ENCODE measurements at places on chromosomes 12 and 14. TPM values are rescaled to one million over a fixed set of nuclear protein-coding genes. Genes with fewer than 3 reads are reported as not detected.

- H3K36me3 ChIP-seq, result no peaks in the 10 kb centered on the region
- peaks cover 5% of the 10 kb centered on the region for H3K27me3 ChIP-seq
- H3K27ac ChIP-seq, result no peak overlapping the region
- H3K4me3 ChIP-seq, result no peak overlapping the region
- DNase-seq, result no peak
These were observed 10.0 kb upstream of the NR1H4 start for GRCh38 chr12:100463661-100464060.

GRCh38 chr14:69133206-69134125 is 19.5 kb downstream of the DCAF5 start:
- peak; percentile 56 for DNase-seq
- peak overlapping the region; percentile 38 for H3K4me3 ChIP-seq
- H3K27me3 ChIP-seq, result no peaks in the 10 kb centered on the region
- H3K4me1 ChIP-seq, result peaks cover 86% of the 10 kb centered on the region
- peaks cover 15% of the 10 kb centered on the region for H3K36me3 ChIP-seq
- peak overlapping the region; percentile 90 for H3K27ac ChIP-seq

COX8C gene
- total RNA-seq, result not detected

GRCh38 chr12:117165342-117165741 is 24.9 kb downstream of the FBXO21 start:
- DNase-seq, result no peak
- H3K4me1 ChIP-seq, result no peaks in the 10 kb centered on the region
- H3K27ac ChIP-seq, result peak overlapping the region; percentile 9
- H3K4me3 ChIP-seq, result no peak overlapping the region

DNA sequence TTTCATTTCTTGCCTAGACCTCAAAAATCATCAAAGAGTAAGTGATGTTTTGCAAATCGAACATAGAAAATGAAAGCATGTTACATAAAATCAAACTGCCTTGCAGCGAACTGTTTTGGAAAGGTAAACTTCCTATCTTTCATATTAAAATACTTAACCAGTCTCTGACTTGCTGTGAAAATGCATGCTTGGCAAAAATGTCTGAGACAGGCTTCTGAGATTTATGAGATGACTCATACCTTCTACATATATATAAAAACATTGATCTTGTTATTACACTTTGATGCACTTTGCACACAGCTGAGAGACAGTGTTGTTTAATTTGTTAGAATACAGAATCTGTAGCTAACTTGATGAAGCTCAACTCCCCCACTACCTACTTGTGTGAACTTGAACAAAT is 179.1 kb downstream of the KITLG start:
- DNase-seq, result no peak
- no peak overlapping the region for H3K27ac ChIP-seq
- H3K36me3 ChIP-seq, result no peaks in the 10 kb centered on the region

- no peak for DNase-seq
- H3K27ac ChIP-seq, result no peak overlapping the region
- no peaks in the 10 kb centered on the region for H3K36me3 ChIP-seq
- H3K4me3 ChIP-seq, result no peak overlapping the region
- H3K27me3 ChIP-seq, result no peaks in the 10 kb centered on the region
These were observed 267.6 kb downstream of the AEBP2 start for GRCh38 chr12:19706936-19707335.

DNA sequence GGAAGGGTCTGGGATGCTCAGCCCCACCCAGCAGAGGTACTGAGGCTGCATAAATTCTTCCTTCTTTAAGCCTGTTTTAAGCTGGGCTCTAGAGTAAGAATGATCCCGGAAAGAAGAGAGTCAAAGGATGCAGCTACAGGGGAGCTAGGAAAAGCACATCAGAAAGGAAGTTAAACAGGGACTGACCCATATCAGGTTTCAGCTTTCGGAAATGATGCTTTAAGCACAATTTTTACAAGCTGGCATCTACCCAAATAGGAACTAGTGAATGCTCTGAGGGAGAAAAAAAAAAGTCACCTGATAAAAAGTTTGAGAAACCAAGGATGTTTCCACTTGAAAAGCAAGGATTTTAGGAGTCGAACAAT is 22.0 kb downstream of the TSPAN8 start:
- no peak overlapping the region for H3K27ac ChIP-seq
- DNase-seq, result no peak
- no peaks in the 10 kb centered on the region for H3K36me3 ChIP-seq
- H3K4me3 ChIP-seq, result no peak overlapping the region
- H3K27me3 ChIP-seq, result no peaks in the 10 kb centered on the region
- H3K4me1 ChIP-seq, result no peaks in the 10 kb centered on the region

DNA sequence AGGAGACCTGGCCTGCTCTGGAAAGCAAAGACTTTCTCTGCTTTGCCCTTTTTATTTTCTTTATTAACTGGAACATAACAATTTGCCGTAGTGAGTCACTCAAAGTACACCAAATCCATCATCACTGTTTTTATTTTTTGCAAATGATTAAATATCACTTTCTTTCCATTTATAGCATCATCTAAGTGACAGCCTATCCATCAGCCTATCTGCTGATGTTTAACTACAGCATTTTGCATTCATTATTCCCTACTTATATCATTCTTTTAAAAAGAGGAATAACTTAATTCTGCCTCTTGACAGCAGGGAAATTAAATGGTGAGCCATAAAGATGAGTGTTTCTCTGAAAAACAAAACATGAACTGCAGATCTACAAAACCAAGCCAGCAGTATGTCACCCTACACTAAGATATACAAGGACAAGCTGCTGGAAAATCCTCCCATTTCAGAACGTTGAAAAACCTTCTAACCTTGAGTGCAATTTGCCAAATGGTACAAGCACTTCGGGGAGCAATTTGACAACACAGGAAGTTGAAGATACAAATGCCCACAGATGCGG is 821.3 kb upstream of the TMEM132C start:
- no peak overlapping the region for H3K4me3 ChIP-seq
- no peaks in the 10 kb centered on the region for H3K27me3 ChIP-seq
- H3K4me1 ChIP-seq, result no peaks in the 10 kb centered on the region
- H3K27ac ChIP-seq, result no peak overlapping the region
- no peak for DNase-seq

GRCh38 chr12:52061470-52062166 is 8.2 kb upstream of the ATG101 start:
- peaks cover 6% of the 10 kb centered on the region for H3K4me1 ChIP-seq
- no peak for DNase-seq
- H3K36me3 ChIP-seq, result peaks cover 12% of the 10 kb centered on the region
- H3K27ac ChIP-seq, result no peak overlapping the region
- H3K27me3 ChIP-seq, result no peaks in the 10 kb centered on the region

GRCh38 chr14:90039253-90040010 is 22.4 kb upstream of the KCNK13 start:
- no peaks in the 10 kb centered on the region for H3K27me3 ChIP-seq
- H3K27ac ChIP-seq, result no peak overlapping the region
- H3K4me3 ChIP-seq, result no peak overlapping the region
- no peak for DNase-seq
- peaks cover 68% of the 10 kb centered on the region for H3K36me3 ChIP-seq

AMN gene
- 0.53 TPM for total RNA-seq

LMNTD1 gene
- total RNA-seq, result not detected

AQP2 gene
- total RNA-seq, result not detected

DNA sequence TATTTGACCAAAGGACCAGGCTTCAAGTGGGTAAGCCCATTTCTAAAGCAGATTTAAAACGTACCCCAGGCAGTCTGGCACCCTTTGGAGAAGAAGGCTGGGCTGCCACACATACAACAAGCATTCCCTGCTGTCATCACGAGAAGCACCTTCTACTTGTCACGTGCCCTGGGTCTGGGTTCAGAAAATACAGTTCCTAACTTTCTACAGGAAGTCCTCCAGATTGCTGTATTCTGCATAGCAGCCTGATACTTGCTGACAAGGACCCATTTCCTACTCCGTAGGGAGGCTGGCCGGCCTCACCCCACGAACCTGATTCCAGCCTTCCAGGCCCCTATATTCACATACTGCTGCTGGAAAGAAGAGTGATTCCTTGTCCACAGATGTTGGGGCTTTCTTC is 7.4 kb downstream of the CLMN start:
- peaks cover 28% of the 10 kb centered on the region for H3K27me3 ChIP-seq
- no peak for DNase-seq
- H3K4me1 ChIP-seq, result peaks cover 11% of the 10 kb centered on the region
- no peak overlapping the region for H3K4me3 ChIP-seq
- no peak overlapping the region for H3K27ac ChIP-seq
- H3K36me3 ChIP-seq, result no peaks in the 10 kb centered on the region

DNA sequence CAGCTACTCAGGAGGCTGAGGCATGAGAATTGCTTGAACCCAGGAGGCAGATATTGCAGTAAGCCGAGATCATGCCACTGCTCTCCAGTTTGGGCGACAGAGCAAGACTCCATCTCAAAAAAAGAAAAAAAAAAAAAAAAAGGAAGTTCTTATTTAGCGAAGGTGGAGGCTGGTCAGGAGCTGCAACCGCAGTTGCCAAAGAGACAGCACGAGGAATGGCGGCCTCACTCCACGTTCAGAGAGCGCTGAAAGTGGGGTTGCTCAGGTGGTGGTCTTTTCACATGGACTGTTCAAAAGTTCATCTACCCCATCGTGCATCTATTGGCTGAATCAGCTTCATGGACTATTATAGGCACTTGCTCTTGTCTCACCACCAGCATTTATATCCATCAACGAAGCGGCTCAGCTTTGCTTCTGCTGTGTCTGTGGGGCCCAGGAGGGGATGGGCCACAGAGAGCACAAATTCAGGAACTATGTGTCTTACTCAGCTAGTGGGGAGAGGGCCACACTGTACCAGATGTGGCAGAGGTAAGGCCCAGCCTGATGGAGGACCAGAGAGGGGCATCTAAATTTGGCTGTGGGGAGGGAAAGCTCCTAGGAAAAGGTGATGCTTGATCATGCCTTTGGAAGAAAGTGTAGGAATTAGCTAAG is 27.3 kb downstream of the SLC25A47 start:
- no peak for DNase-seq
- no peak overlapping the region for H3K4me3 ChIP-seq
- peaks cover 5% of the 10 kb centered on the region for H3K4me1 ChIP-seq
- no peak overlapping the region for H3K27ac ChIP-seq
- no peaks in the 10 kb centered on the region for H3K27me3 ChIP-seq

DNA sequence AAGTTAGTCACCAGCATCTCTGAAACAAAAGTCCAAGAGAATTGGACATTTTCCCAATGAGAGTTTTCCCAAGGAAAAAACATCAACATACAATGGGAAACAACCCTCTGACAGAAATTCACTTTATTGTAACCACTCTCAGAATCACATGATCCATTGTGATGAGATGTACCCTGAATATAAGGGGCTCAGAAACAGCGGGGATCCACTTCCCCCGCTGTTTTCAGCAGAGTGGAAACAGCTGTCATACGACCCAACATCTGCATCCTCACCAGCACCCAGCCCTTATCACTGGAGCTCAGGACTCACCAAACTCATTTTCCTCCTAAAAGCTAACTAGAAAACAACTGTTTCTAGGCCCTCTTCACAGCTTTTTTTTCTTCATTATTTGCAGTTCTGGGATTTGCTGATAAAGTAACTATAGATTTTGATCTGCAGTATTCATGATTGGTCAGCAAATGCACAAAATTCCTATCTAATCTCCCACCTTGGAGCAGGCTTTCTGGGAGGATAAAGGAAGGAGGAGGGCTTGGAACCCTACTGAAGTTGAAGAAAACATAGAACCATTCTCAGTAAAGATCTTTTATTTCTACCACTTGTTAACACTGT is 31.3 kb downstream of the CORO1C start:
- no peak overlapping the region for H3K4me3 ChIP-seq
- no peak overlapping the region for H3K27ac ChIP-seq
- H3K4me1 ChIP-seq, result peaks cover 46% of the 10 kb centered on the region
- DNase-seq, result no peak
- H3K27me3 ChIP-seq, result no peaks in the 10 kb centered on the region

ASPG gene
- total RNA-seq, result not detected

GRCh38 chr12:39012870-39013269 is 107.5 kb upstream of the CPNE8 start:
- no peak for DNase-seq
- H3K27ac ChIP-seq, result no peak overlapping the region
- no peaks in the 10 kb centered on the region for H3K4me1 ChIP-seq
- no peaks in the 10 kb centered on the region for H3K27me3 ChIP-seq
- H3K36me3 ChIP-seq, result no peaks in the 10 kb centered on the region

- peaks cover 13% of the 10 kb centered on the region for H3K4me1 ChIP-seq
- H3K27ac ChIP-seq, result no peak overlapping the region
- DNase-seq, result no peak
These were observed 32.5 kb upstream of the DUSP6 start for GRCh38 chr12:89384807-89385206.

DNA sequence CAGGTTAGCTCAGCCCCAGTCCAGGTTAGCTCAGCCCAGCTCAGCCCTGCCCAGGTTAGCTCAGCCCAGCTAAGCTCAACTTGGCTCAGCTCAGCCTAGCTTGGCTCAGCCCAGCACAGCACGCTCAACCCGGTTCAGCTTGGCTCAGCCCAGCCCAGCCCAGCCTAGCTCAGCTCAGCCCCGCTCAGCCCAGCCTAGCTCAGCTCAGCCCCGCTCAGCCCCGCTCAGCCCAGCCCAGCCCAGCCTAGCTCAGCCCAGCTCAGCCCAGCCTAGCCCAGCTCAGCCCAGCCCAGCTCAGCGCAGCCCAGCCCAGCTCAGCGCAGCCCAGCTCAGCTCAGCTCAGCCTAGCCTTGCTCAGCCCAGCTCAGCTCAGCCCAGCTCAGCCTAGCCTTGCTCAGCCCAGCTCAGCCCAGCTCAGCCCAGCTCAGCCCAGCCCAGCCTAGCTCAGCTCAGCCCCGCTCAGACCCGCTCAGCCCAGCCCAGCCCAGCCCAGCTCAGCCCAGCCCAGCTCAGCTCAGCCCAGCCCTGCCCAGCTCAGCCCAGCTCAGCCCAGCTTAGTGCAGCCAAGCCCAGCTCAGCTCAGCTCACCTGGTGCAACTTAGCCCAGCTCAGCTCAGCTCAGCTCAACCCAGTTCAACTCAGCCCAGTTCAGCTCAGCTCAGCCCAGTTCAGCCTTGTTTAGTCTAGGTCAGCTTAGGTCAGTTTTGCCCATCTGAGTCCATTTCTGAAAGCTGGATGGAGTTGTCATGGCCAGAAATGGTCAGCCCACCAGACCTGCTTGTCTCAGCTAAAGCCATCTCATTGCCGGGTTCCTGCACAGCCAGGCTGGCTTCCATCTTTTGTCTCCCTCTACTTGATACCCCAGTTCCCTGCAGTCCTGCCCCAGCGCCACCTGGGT is 333.6 kb downstream of the TMEM121 start:
- H3K27me3 ChIP-seq, result peaks cover 13% of the 10 kb centered on the region
- DNase-seq, result peak; percentile 29
- no peaks in the 10 kb centered on the region for H3K36me3 ChIP-seq
- H3K27ac ChIP-seq, result no peak overlapping the region
- no peak overlapping the region for H3K4me3 ChIP-seq

LRRC43 gene
- not detected for total RNA-seq

DNA sequence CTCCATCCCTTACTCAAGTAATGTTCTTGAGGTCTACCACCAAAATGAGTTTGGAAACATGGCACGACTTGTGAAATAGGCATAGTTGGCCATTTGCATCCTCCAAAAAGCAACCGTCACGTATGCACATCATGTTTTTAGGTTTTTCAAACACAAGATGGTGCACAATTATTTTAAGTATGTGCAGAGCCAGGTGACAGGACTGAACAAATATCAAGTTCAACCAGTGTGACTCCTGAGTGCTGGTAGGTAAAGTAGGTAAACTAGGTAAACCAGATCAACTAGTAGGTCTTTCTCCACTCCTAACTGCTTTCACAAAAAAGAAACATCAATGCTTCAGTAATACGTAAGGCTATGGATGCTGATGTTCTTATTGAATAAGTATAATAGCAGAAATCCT is 39.1 kb downstream of the FGD6 start:
- H3K36me3 ChIP-seq, result no peaks in the 10 kb centered on the region
- H3K4me1 ChIP-seq, result peaks cover 5% of the 10 kb centered on the region
- no peak overlapping the region for H3K4me3 ChIP-seq
- no peaks in the 10 kb centered on the region for H3K27me3 ChIP-seq
- no peak overlapping the region for H3K27ac ChIP-seq

OTOGL gene
- total RNA-seq, result not detected
